Esophagus muscularis mucosa (tissue), 4 donors: ENCODE measurements at places on chromosomes 13 and 19.

DNA sequence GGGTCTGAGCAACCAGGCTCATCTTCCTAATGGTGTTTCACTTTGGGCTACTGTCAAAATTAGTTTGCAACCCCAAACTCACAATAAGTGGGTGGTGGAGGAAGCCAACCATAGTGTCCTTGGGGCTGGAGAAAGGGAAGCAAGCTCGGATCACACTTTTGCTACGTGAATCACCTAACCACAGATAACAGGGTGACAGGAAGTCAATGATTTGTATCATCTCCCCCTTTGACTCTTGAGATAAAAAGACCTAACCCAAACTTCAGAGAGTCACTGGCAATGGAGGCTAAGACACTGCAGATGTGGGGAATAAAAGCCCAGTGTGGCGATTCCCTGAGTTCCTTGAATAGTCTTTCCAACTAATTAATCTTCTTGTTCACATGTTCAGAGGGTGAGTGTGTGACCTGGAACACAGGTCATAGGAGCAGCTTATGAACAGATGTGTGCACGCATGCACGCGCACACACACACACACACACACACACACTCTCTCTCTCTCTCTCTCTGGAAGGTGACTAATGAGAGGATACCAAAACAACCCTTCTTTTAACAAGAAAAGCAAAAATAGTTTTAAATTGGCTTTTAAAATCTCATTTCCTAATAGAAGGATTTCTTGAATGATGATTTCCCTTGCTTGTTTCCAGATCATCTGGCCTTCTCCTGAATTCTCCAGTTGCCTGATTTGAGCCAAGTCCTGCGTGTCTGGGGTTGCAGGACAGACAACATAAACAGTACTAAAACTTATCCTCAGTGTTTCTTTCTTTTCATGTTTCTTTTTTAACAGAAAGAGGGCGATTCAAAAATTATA, 21.2 kb upstream of the DOCK9 start:
- H3K27me3 ChIP-seq = no peaks in the 10 kb centered on the region
- H3K27ac ChIP-seq = peak overlapping the region; percentile 35
- H3K4me3 ChIP-seq = no peak overlapping the region
- peaks cover 39% of the 10 kb centered on the region for H3K4me1 ChIP-seq

DNA sequence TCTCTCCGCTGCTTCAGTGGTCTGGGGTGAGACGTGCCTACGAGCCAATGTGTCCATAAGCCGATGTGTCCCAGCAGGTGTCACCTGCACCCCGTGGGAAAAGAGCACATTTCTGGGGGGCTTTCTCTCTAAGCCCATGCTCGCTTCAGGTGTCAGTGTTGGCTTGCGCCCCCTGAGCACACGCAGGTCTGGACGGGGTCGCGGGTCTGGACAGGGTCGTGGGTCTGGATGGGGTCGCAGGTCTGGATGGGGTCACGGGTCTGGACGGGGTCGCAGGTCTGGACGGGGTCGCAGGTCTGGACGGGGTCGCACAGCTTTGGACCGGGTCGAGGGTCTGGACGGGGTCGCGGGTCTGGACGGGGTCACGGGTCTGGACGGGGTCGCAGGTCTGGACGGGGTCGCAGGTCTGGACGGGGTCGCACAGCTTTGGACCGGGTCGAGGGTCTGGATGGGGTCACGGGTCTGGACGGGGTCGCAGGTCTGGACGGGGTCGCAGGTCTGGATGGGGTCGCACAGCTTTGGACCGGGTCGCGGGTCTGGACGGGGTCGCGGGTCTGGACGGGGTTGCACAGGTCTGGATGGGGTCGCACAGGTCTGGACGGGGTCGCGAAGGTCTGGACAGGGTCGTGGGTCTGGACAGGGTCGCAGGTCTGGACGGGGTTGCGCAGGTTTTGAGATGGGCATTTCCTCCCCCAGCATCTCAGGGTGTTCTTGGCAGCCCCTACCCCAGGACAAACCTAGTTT, 24.5 kb upstream of the TFDP1 start:
- no peak overlapping the region for H3K4me3 ChIP-seq
- H3K36me3 ChIP-seq = no peaks in the 10 kb centered on the region
- H3K27me3 ChIP-seq = no peaks in the 10 kb centered on the region
- DNase-seq = no peak

DNA sequence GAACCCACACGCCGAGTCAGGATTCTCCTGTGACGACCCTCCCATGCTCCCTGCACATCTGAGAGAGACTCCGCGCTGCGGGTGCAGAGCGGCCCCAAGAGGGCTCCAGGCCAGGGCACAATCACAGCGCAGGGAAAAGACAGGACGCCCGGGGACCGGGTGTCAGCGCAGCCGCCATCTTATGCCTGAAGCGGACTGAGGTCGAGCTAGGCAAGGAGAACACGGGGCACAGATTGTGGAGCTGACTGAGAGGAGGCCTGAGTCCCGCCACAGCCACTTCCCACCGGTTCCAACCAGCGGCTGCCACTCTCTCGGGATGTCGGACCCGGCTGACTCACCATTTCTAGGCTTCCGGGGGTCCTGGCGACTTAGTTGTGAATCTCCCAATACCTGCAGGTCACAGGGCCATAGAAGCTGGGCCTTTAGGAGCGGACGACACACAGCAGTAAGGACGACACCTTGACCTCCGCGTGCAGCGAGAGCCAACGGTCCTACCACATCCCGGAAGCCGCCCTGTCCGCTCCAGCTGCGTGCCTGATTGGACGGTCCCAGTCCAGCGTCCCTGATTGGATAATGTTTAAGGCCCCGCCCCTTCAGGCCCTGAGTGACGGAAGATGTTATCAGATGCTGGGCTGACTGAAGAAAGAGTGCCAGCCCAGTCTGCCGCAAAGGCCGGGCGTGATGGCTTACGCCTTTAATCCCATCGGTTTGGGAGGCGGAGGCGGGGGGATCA, at the start of gene ZNF728:
Gene ZNF728, minus strand, starts transcription at position 487 of the 733 bp plus-strand sequence. Its CDS starts 146 bp downstream, at position 341.
- peak; percentile 94 for DNase-seq
- H3K4me1 ChIP-seq = no peaks in the 10 kb centered on the region
- peak within 1 kb of the TSS; percentile 63 for H3K4me3 ChIP-seq
- H3K27me3 ChIP-seq = no peaks in the 10 kb centered on the region
- no peaks in the 10 kb centered on the region for H3K36me3 ChIP-seq

- no peak overlapping the region for H3K4me3 ChIP-seq
- no peaks in the 10 kb centered on the region for H3K36me3 ChIP-seq
- no peaks in the 10 kb centered on the region for H3K27me3 ChIP-seq
- no peak overlapping the region for H3K27ac ChIP-seq
- no peak for DNase-seq
Observed at GRCh38 chr13:103306163-103306562, 239.9 kb upstream of the SLC10A2 start.

DNA sequence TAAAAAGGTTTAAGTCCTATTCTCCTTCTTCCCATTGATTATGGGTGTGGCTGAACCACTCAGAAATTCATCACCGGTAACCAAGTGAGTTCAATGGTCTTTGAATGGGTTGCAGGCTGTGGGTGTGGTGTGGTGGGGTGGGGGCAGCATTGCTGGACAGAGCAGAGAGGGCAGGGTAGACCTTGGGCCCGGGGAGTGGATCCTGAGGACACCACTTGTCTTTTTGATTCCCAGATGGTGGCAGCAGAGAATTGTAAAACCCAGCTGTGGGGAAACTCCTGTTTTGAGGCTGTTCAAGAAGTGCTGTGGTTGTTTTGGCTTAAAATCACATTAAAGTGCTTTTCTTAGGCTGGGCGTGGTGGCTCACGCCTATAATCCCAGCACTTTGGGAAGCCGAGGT, 45.8 kb upstream of the RGCC start:
- H3K4me3 ChIP-seq = no peak overlapping the region
- H3K27me3 ChIP-seq = no peaks in the 10 kb centered on the region
- DNase-seq = peak; percentile 90
- H3K36me3 ChIP-seq = no peaks in the 10 kb centered on the region
- no peaks in the 10 kb centered on the region for H3K4me1 ChIP-seq

GRCh38 chr19:18532168-18532890, 10.5 kb upstream of the ELL start:
- H3K27me3 ChIP-seq = no peaks in the 10 kb centered on the region
- peaks cover 68% of the 10 kb centered on the region for H3K36me3 ChIP-seq
- no peak overlapping the region for H3K4me3 ChIP-seq
- H3K4me1 ChIP-seq = no peaks in the 10 kb centered on the region
- H3K27ac ChIP-seq = no peak overlapping the region
- no peak for DNase-seq

GRCh38 chr13:100203696-100204367, 114.9 kb downstream of the PCCA start:
- no peaks in the 10 kb centered on the region for H3K27me3 ChIP-seq
- no peak overlapping the region for H3K4me3 ChIP-seq
- H3K4me1 ChIP-seq = no peaks in the 10 kb centered on the region
- no peak overlapping the region for H3K27ac ChIP-seq

GRCh38 chr19:55406826-55407549, 600 bp downstream of the UBE2S start:
- peaks cover 24% of the 10 kb centered on the region for H3K4me1 ChIP-seq
- no peak for DNase-seq
- H3K27me3 ChIP-seq = no peaks in the 10 kb centered on the region

- H3K4me3 ChIP-seq = no peak overlapping the region
- no peaks in the 10 kb centered on the region for H3K27me3 ChIP-seq
- no peak overlapping the region for H3K27ac ChIP-seq
- no peaks in the 10 kb centered on the region for H3K36me3 ChIP-seq
- DNase-seq = no peak
Observed at GRCh38 chr19:10946958-10947657, 13.7 kb upstream of the SMARCA4 start.

GRCh38 chr13:36807616-36808015, 11.4 kb upstream of the RFXAP start:
- DNase-seq = no peak
- H3K4me3 ChIP-seq = no peak overlapping the region
- no peaks in the 10 kb centered on the region for H3K36me3 ChIP-seq
- H3K27me3 ChIP-seq = no peaks in the 10 kb centered on the region

- no peak for DNase-seq
- H3K27me3 ChIP-seq = no peaks in the 10 kb centered on the region
- no peaks in the 10 kb centered on the region for H3K36me3 ChIP-seq
Observed at GRCh38 chr13:99124794-99125316, 75.8 kb upstream of the UBAC2 start.

DNA sequence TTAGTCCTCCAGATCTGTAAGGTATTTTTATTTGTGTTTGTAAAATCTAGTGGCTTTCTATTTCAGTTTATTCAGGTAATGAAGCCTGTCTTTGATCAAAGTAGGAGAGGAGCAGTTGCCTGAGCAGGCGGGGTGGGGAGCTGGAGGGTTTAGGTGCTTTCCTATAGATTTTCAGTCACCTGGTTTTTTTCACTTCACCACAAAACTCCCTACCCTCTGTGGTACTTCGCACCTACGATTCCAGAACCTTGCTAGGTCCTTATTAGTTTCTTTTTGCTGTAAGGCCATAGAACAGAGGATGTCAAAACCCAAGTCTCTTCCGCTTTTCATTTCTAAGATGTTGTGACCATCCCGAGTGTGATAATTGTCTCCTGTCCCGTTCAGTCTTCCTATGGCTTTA, 26.6 kb downstream of the SLAIN1 start:
- no peaks in the 10 kb centered on the region for H3K27me3 ChIP-seq
- H3K4me3 ChIP-seq = no peak overlapping the region
- DNase-seq = no peak
- no peaks in the 10 kb centered on the region for H3K36me3 ChIP-seq

DNA sequence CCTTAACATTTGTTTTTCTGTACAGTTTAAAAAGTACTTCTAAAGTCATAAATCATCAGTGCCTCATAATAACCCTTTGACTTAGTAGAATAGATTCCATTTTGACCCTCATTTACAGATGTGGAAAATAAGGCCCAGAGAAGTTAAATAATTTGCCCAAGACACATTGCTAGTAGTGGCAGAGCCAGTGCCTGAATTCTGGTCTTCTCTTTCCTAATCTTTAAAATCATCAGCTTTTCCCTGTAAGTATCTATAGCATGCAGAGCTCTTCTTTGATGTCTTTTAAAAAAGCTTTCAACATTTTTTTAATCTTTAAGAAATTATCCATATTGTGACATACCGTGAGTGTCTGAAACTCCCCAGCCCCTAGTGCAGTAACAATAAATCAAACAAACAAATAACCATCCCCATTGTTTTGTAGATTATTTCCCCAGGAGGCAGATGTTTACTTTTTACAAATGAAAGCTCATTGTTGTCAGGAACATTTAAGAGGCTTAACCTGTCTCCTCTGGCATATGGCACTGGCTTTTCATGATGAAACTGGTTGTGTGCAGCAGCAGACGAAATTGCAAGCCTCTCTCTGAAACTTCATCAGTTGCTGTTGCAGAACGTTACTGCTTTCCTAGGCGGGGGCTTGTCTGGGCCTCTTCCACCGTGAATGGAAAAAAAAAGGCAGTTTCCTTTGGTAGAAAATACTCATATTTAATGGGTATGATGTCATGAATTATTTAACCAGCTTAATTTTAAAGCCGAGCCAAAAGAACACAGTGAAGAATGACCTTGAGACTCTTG, 31.7 kb upstream of the PCDH8 start:
- H3K4me1 ChIP-seq = peaks cover 11% of the 10 kb centered on the region
- H3K4me3 ChIP-seq = no peak overlapping the region
- H3K36me3 ChIP-seq = no peaks in the 10 kb centered on the region
- DNase-seq = no peak
- H3K27me3 ChIP-seq = no peaks in the 10 kb centered on the region
- H3K27ac ChIP-seq = no peak overlapping the region

- DNase-seq = no peak
- no peaks in the 10 kb centered on the region for H3K36me3 ChIP-seq
- H3K4me3 ChIP-seq = no peak overlapping the region
- H3K4me1 ChIP-seq = peaks cover 30% of the 10 kb centered on the region
Observed at GRCh38 chr19:8150998-8151766, 1.8 kb upstream of the FBN3 start.

- no peak overlapping the region for H3K4me3 ChIP-seq
- no peaks in the 10 kb centered on the region for H3K4me1 ChIP-seq
- no peaks in the 10 kb centered on the region for H3K36me3 ChIP-seq
- no peak for DNase-seq
- no peaks in the 10 kb centered on the region for H3K27me3 ChIP-seq
- H3K27ac ChIP-seq = no peak overlapping the region
Observed at GRCh38 chr19:32537580-32537979, 43.4 kb upstream of the PDCD5 start.
